NCI-H526 (cell line): ENCODE measurements at places on chromosomes 12 and 14.

- no peak for DNase-seq
Measured at GRCh38 chr14:106610691-106611090, 1084.3 kb downstream of the TMEM121 start.

DNA sequence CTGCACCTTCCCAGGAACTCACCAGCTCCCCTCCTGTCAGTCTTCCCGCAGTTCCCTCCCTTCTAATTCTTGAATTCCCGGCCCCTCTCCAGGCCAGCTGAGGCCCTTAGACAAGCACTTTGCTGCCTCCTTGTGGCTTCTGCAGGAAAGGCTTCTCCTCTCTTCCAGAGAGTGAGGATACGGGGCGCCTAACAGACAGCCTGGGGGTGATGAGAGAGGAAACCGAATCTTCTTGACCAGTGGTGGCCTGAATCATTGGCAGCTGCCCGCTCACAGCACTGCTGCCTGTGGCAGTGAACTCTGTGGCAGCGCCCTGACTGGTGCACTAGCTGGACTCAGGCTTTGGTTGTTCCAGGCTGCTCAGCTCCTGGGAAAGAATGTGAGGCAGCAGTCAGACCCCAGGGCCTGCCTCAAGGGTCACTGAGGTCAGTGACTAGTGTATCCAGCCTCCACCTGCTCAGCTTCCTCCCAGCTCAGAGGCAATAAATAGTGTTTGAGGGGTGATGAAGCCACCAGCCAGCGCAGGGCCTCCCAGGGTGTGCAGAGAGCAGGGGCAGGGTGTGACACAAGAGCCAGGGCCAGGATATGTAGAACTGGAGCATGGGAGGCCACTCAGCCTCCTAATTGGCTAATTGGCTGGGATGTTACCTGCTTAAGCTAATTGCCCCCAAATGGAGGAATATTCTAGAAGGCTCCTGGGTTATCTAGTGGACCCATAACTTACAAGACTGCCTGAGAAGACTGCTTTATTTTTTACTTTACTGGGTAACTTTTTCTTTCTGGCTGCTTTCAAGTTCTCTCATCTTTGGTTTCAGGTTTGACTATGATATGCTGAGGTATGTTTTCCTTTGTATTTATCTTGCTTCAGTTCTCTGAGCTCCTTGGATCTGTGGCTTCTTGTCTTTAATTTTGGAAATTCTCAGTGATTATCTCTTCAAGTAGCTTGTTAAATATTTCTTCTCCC, 12.9 kb upstream of the MCRS1 start:
- peak; percentile 90 for DNase-seq

GRCh38 chr12:61111218-61111617, 1149.0 kb upstream of the USP15 start:
- no peak for DNase-seq

GRCh38 chr12:56622535-56622934, 7.6 kb downstream of the BAZ2A start:
- DNase-seq = no peak

DNA sequence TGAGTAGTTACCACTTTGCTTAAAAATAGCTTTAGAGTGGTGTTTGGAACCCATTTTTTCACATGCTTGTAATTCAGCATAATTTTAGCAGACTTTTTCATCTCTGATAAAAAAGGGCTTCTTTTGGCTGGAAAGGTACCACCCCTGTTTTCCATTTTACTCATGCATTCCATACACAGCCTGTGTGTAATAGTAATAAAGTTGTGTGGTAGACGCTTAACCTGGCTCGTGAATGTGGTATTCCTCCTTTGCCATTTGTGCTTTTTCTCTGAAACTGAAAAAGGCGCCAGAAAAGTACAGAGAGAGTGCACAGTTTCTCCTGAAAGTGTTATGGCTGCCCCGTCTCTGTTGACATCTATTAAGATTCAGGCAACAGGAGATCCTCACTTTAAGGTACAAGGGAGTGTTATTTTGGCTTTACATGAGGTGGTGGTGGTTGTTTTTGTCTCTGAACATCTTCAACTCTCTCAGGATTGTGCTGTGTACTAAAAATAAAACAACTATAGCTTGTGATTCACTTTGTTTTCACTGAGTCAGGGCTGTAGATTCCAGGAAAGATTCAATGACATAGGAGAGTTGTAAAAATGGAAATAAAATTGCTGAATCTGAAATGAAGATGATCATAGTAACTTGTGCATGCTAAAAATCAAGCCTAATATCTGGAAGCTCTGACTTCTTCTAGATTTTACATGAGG, 45.6 kb upstream of the MIS18BP1 start:
- DNase-seq = no peak

- DNase-seq = no peak
Measured at GRCh38 chr14:22979748-22980392, 2.5 kb downstream of the AJUBA start.

DNA sequence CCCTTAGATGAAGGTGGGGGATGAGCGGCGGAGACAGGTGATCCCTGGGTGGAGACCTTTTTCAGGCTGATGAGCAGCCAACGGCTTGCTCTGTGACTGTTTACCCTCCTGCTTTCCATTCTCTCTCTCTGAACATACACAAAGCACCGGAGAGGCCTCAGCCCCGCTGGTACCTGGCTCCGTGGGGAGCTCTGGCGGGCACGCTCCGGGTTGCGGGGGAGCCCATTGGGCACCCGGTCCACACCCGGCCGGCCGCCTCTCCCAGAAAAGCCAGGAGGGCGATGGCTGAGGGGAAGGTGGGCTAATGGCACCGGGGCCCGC, 545 bp downstream of the SMARCC2 start:
- DNase-seq = peak; percentile 25

GRCh38 chr12:93245543-93245942, 132.2 kb upstream of the NUDT4 start:
- DNase-seq = no peak

DNA sequence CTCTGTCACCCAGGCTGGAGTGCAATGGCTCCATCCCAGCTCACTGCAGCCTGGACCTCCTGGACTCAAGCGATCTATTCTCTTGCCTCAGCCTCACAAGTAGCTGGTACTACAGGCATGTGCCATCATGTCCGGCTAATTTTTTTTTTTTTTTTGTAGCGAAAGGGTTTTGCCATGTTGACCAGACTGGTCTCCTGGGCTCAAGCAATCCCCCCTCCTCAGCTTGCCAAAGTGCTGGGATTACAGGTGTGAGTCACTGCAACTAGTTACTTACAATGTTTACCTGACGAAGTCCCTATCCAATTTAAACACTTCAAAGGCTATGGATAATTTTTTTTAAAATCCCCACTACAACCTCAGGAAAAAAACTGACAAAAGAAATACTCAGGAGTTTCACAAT, 1.8 kb downstream of the KRR1 start:
- DNase-seq = no peak

GRCh38 chr12:40203060-40203430, 21.8 kb upstream of the LRRK2 start:
- no peak for DNase-seq

DNA sequence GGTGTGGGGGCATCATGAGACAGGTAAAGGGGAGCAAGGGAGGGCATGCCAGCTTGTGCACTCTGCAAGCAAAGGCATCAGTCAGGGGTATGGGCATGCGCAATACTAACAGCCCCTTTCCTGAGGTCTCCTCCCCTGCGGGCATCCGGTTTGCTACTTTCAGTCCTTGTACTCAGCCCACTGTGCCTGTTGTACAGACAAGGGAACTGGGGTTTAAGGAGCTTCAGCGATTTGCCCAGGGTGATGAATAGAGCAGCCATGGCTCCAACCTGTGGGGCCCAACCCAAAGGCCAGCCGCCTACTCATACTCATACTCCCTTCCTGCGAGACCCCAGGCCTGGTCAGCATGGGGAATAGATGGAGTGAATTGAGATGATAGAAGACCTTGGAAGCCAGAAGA, 66.7 kb downstream of the GALNT16 start:
- DNase-seq = no peak

DNA sequence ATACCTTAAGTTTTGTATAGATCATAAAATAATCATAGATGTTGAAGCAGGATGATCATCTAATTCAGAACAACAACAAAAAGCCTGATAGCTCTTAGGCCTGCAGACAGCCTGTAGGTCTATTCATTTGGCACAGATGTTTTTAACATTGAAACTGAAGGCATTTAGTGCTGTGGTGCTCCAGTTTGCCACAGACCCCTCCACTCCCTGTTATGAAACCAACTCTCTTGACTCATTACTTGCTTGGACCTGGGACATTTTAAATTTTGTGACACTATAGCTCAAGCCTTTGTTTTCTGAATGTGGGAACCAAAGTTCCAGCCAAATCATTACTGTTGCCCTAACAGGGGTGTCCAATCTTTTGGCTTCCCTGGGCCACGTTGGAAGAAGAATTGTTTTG, 9.1 kb downstream of the PRKCH start:
- DNase-seq = no peak

- DNase-seq = no peak
Measured at GRCh38 chr14:50083467-50084337, 32.7 kb downstream of the VCPKMT start.

DNA sequence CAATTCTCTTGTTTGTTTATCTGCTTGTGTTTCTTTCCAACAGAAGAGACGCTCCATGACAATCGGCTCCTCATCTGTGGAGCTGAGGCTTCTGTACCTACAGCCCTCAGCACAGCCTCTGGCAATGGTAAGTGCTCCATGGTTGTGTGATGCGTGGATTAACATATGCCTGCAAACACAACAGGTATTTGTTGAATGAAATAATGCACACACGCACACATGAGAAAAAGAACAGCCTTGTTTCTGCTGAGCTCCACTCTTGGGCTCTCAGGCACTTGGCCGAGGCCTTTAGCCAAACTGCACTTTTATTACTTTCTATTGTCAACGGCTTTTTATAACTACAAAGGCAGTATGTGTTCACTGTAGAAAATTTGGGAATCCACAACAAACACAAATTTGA, 120.4 kb upstream of the TMCC3 start:
- DNase-seq = peak; percentile 60

DNA sequence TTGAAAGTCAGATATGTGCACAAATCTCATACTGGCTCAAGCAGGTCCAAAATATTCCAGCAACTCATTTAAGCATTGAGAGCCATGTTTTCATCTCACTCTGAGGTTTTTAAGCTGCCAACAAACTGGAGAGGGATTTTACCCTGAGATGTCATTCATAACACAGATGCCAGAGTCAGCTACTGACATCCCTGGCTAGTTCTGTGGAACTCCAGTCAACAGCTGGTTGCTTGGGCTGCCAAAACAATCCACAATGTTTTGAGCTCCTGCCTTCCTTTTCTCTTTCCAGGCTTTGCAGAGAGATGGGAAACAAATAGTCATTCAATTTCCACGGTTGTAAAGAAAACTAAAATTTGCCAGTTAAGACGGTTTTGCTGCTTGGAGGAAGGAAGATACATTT, 621.2 kb upstream of the FBXO33 start:
- no peak for DNase-seq

- no peak for DNase-seq
Measured at GRCh38 chr14:57963071-57963470, 97.2 kb upstream of the SLC35F4 start.
